ENCODE measurements at places on chromosomes 3 and 15.

DNA sequence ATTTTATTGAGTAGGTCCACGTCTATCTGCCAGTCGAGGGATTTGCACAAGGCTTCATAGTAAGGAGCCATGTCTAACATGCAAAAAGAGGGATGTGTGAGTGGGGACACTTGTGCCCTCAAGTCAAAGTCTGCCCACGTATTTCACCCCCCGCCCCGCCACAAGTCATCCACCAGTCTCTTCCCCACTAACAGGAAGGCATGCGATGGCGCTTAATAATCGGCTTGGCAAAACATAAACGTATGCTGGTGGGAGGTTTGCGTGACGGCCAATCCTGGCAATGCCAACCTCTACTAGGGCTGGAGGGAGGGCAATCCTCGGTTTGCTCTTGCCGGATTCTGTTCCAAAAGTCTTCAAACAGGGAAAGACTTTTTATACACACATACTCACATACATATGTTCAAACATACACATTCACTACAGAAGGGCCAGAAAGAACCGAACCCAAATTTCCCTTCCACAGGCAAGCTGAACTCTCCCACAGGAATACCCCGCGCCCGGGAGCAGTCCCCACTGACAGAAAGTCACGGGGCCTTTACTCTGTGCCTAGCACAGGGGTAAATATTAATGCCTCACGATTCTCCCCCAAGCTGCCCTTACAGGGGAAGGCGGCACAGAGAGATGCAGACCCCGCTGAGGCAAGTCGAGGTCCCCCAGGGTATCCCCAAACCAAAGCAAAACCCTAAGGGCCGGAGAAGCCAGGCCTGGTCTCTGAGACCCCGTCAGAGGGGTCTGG, 675 bp downstream of the PSMD6 start:
- no peak for DNase-seq

GRCh38 chr15:31212326-31213080, 111.0 kb upstream of the TRPM1 start:
- no peak for DNase-seq

- DNase-seq, result no peak
Measured at GRCh38 chr3:13120289-13120927, 47.2 kb upstream of the IQSEC1 start.

- no peak for DNase-seq
Measured at GRCh38 chr15:31440754-31441311, 114.2 kb downstream of the KLF13 start.

GRCh38 chr3:69914395-69914794, 85.1 kb upstream of the SAMMSON start:
- no peak for DNase-seq

DNA sequence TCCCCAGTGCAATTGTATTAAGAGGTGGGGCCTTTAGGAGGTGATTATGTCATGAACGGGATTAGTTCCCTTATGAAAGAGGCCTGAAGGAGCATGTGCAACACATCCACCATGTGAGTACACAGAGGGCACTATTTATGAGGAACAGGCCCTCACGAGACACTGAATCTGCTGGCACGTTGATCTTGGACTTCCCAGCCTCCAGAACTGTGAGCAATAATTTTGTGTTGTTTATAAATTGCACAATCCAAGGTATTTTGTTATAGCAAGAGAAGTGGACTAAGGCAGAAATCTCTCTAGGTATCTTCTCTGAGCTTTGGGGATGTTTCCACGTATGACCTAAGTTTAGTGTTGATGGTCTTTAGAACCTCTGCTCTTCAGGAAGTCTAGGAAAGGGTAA, 149.3 kb upstream of the CBLB start:
- no peak for DNase-seq

GRCh38 chr3:25895443-25895842, 105.6 kb downstream of the OXSM start:
- DNase-seq, result no peak

DNA sequence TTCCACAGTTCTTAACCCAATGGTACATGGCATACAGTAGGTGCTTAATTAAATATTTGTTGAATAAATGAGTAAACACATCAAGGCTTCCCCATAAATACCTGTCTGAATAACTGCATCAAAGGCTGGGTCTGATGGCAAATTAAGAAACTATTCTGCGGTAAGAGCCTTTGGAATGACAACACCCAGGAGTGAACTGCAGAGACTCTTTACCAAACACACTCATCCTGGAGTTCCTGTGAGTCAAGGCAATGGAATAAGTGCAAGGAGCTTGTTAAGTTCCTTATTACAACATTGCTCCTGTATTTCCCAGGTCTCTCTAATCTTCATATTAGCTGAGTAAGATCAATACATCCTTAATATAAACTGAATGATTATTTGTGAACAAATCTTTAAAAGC, 119.9 kb upstream of the STT3B start:
- no peak for DNase-seq

DNA sequence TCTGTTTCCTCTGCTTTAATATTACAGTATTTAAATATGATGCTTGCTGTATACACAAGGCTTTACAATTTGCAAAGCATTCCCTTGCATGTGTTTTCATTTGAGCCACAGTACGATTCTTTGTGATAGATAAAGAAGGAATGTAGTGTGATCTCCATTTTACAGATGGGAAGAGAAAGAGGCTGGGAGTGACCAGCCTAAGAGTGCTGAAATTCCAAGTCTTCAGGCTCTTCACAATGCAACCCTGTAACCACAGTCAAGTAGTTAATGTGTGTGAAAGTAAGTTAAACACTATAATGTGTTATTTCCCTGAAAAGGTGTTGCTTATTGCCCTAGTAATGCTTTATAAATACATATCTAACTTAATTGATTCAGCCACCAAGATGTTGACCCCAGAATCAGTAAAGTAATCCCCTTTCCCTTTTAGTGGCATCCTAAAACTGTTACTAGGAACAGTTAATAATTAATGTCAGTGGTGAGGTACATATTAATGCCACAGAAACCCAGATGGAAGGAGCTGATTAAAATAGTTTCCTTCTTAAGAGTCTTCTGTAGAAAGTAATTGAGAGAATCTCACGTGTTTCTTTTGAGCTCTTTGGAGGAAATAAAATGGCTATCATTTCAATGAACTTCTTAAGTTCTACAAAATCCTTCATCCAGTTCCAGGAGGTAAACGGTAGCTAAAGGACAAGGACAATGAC, 110.4 kb downstream of the IL12A start:
- no peak for DNase-seq

DNA sequence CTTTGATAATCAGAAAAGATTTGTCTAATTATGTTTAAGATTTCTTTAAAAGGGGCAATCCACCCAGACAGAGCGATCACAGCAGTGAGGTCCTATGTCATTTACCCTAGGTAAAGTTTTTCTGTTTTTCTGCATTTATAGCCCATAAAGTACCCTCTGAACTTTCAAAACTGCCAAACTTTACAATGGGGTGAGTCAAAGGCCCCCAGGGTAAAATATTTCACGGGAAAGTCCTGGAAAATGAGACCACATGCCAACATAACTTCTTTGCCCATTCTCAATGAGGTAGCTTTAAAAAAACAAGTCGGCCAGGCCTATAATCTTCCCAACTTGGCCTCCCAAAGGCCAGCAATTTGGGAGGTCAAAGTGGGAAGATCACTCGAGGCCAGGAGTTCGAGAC, 53.0 kb downstream of the SUCLG2 start:
- DNase-seq, result no peak

GRCh38 chr15:85351965-85352364, 28.4 kb upstream of the AKAP13 start:
- DNase-seq, result no peak

DNA sequence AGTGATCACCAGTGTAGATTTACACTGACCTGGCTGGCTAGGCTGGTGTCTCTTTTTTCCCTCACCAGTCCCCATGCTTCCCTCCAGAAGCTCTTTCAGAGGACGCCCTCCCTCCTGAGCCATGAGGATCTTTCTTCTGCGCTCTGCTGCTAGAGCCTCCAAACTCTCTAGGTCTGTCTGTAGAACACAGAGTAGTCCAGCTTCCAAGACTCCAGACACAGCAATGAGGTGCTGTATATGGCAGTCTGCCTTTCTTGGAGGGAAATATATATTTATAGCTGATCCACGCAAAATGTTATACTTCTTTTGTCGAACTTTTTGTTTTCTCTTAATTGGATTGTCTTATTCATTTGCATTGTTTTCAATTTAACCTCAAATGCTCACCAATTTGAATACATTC, 1121.8 kb downstream of the ROBO2 start:
- DNase-seq, result no peak

DNA sequence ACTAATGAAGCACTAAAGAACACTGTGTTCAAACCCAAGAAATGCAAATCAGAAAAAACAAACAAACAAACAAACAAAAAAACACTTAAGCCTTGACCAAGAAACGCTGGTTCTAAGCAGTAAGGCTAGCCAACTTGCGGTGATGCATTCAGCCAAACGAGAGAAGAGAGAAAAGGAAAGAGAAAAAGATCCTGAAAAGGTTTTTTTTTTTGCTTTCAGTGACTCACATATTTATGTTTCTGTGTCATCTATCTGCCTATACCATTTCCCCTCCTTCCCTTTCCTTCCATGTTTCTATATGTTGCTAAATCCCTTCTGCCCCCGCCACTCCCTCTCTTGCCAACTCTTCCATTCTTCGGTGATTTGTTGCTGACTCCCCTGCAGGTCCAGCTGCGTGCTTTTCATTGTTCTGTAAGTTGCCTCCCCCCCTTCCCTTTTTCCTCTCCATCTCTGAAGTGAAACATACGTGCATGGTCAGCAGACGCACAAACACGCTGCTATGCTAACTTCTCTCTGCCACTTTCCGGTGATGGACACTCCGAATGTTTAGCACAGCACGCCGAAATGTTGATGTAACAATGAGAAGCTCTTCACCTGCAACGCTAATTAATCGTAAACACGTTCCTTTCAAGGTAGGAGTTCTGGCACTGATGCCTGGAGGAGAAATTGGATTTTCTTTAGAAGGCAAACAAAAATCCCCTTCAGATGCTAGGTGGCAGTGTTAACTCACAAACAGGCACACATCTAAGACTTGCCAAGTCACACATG, 154.4 kb downstream of the TUSC7 start:
- DNase-seq, result peak; percentile 43

GRCh38 chr3:156519758-156520162, 35.2 kb downstream of the SSR3 start:
- no peak for DNase-seq

DNA sequence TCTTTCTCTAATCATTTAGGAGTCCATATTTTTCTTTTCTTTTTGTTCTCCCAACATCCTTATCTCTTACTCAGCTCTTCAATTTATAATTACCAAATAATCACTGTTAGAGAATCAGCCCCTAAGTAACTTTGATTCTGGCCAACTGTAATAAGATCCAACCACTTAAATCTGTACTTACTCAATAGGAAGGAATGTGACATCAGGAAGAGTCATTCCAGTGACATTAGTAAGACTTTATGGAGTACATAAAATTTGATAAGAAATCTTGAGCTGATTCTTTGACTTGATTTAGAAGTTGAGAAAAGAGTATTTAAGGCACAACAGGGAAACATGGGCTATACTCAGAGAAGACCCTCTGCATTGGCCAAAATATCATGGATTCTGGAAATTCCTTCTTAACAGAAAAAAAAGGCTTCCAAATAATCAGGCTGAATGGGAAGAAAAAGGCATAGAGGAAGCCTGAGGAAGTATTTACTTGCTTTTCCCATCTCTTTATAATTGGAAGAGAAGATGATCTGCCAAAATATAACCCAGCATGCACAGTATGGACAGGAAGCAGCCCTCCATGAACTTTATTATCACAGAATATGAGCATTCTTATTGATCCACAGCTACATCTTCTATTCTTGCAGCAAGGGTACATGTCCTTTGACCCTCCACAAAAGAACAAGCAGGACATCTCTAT, 289.7 kb upstream of the TPRG1 start:
- DNase-seq, result no peak

DNA sequence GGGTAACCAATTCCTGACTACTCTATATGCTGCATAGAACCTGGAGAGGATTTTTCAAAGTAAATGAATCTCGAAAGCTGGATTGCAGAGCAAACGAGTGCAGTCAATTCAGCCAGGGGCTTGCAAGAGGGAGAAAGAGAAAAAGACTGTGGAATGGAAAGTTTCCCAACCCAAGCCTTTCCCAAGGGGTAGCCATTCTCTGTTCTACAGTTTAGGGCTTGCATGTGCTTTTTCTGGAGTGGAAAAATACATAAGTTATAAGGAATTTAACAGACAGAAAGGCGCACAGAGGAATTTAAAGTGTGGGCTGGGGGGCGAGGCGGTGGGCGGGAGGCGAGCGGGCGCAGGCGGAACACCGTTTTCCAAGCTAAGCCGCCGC, 511 bp upstream of the RARB start:
- DNase-seq, result no peak

DNA sequence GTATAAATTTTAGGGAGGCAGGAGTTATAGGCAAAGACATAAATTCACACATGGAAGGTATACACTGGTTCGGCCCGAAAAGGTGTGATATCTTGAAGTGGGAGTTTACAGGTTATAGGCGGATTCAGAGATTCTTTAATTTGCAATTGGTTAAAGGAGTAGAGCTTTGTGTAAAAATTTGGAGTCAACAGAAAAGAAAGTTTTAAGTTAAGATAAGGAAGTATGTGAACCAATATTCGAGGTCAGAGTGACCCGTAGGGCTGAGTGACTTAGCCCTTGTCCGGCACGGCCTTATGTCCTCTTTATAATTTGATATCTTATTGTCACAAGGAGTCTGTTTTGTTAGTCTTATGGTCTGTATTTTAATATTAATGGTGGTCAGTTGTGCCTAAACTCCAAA, 10.6 kb upstream of the THSD4 start:
- no peak for DNase-seq

DNA sequence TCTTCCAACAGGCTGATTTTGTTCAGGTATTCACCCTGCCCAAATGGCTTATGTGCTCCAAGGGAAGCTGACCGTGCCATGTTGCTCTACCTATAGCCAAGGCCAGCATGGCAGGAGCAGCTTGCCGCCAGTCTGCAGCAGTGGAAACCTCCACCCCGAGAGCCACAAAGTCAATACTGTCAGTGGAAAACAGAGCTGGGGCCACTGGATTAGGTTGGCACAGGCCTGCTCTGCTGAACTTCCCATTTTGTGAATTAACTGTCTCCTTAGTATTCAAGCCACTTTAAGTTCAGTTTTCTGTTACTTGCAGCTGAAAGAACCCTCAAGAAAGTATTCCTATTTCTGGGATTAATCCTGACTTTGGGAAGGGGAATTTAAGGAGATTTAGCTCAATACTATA, 63.8 kb upstream of the XCR1 start:
- DNase-seq, result no peak

- DNase-seq, result peak; percentile 45
Measured at GRCh38 chr3:71681224-71681668, 44.0 kb downstream of the EIF4E3 start.

DNA sequence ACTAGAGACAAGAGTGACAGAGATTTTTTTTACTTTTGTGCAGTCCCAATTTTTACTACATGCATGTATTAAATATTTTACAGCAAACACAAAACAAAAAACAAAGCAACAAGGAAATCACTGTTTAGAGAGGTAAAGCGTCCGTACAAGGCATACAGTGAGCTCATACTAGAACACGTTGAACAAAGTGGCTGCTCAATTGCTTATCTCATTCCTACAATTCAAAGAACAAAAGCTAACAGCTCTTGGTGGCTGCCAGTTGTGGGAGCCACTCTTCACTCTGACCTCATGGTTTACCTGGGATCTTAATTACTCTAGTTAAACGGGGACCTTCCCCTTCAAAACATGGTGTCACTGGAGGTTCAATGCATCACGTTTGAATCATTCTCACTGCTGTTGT, 7.6 kb upstream of the ARHGEF26 start:
- no peak for DNase-seq
